ENCODE measurements at places on chromosomes 2 and 18.

- DNase-seq: peak; percentile 2
Observed at GRCh38 chr18:64807560-64807959, 658.7 kb upstream of the LINC00305 start.

GRCh38 chr2:203869223-203870042, 1.9 kb downstream of the CTLA4 start:
- DNase-seq: no peak

DNA sequence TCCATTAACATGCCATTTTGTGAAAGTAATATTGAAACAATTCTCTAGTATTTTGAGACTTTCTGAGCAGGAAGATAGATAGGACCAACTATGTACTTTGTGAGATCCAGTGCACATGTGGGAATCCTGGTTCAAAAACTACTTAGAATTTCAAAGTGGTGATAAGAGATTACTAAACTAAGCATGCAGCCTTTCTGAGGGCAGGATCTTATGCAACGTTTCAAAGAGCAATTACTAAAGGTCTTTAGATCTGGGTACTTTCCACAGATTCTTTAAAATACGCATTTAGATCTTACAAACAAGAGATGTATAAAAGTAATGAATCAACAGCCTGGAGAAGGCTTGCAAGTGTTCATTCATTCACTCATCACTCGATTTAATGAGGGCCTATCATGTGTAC, 124.4 kb upstream of the TRIB2 start:
- DNase-seq: no peak

DNA sequence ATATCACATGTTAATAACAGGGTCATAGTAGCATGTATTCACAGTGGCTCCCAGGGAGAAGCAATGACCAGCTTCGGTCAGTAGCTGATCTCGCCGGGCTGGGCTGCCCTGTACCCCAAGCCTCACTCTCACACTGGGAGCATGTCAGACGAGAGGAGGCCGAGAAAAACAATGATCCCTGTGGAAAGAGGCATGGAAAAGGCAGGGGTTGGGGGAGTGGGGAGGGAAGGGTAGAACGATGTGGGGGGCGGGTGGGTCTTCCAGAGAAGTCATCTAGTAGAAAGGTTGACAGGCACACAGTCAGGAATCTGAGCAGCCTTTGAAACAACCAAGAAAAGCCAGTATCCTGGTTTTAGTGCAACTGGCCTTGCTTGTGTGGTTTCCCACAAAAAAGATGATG, 25.4 kb downstream of the TGFA start:
- no peak for DNase-seq

GRCh38 chr18:29651122-29651680, 1391.3 kb downstream of the DSC3 start:
- peak; percentile 55 for DNase-seq

GRCh38 chr2:1869248-1869647, 124.9 kb upstream of the PXDN start:
- DNase-seq: no peak

DNA sequence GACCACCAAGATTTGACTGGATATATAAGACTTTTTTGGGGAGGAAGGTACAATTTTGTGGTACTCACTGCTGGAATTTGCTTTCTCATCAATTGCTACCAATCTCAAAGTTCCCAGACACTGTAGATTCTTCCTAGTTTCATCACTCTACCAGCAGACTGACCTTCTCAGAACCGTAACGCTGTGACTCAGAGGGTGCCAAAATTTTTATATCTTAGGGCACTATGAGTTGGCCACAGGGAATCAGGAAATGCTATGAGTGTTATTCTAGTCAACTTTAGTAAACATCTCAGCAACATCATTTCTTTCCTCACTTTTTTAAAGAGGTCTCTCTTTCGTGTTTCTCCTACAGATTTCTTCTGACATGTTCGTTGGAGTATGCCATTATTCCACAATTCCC, 499.0 kb downstream of the TMX3 start:
- DNase-seq: peak; percentile 51

DNA sequence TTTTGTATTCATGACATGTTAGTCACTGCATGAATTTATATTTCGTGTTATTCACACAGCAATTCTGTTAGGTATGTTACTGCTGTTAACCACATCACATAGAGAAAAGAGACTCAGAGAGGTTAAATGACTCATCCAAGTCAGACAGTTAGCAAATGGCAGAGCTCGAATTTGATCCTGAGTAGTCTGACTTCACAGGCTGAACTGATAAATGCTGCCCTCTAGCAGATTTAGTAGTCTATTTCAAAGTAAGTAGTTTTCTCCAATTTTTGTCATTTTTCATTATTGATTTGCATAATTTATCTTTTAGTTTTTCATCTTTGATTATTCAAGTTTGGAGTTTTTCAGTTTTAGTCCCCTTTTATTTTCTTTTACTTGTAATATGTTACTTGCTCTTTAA, 58.3 kb downstream of the WDR7 start:
- DNase-seq: peak; percentile 86

DNA sequence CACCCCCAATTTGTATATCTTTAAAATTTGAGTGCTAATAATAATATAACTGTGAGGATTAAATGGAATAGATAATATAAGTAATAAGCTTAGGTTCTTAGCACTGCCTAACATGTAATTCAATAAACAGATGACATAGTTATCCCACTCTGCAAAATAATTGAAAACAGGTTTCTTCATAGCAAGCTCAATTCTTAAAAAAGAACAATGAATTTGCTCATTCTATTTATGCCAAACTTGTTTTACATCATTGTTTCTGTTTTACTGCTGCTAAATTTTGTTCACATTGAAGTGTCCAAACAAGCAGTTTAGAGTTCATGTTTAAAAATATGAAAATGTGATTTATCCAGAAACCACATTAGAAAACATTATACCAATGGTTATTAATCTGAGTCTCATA, 217.0 kb downstream of the MBD5 start:
- DNase-seq: peak; percentile 10

- no peak for DNase-seq
Observed at GRCh38 chr2:3010001-3010400, 367.6 kb downstream of the EIPR1 start.

DNA sequence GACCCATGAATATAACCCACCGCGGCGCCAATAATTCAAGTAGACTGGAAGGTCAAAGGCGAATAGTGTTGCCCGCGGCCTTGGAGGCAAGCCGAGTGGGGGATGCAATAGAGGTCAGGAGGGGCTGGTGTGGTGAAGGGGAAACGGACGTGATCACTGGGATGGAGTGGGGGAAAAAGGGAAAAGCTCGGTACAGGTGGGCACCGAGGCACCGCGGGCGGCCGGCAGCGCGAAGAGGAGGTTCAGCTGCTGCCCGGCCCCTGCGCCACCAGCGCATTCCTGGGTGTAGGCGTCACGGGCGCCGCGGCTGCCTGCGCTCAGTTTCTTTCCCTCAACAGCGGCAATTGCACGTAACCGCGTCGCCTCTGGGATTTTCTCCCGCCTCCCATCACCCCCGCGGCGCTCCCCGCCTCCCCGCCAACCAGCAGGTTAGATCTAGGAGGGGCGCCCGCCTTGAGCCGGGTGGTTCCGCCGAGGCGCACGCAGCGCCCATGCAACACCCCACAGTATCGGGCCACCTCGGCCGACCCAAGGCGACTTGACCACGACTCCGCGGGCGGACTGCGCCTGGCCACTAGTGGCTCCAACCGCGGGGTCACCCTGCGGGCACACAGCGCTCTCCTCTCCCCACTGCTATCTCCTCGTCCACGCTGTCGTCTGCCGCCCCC, 1.5 kb downstream of the RND3 start:
- DNase-seq: peak; percentile 88

GRCh38 chr2:133945089-133945488, 308.8 kb upstream of the MGAT5 start:
- DNase-seq: no peak

DNA sequence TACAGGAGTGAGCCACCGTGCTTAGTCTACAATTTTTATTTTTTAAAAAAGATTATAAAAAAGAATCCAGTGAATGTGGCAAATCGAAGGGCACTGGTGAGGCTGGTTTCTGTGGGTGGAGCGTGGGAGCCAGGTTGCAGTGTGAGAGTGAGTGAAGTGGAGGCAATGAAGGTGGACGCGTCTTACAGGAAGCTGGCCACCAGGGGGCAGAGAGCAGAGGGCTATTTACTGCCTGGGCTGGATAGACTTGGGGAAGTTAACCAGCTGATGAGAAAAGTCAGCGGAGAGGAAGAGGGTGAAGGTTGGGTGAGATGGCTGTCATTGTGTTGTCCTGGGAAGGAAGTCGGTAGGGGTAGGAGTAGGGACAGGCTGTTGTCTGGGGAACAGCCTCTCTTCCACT, 6.8 kb downstream of the SCTR start:
- peak; percentile 33 for DNase-seq

DNA sequence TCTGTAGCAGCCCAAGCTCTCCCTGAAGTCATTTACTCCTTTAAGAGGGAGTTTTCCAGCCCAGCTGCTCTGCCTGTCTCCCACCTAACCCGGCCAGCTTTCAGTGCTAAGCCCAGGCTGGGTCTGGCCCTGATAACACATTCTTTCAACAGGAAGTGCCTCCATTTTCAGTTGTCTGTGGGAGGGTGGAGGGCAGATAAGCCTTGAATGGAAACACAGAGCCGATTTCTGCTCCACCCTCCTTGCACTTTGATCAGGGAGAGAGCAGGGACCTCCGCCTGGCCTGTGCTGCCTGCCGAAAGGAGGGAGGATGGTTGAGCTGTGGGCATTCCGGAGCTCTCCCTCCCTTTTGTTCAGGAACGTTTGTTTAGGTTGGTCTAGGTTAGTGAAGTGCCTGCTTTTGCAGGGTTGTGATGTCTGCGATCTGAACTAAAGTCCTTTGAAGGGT, 24.8 kb downstream of the GATA6 start:
- DNase-seq: no peak

GRCh38 chr2:231370749-231371429, 24.6 kb upstream of the B3GNT7 start:
- no peak for DNase-seq

GRCh38 chr2:209426432-209426831, 2.6 kb downstream of the MAP2 start:
- DNase-seq: no peak

GRCh38 chr2:115183144-115183543, 740.7 kb downstream of the DPP10 start:
- no peak for DNase-seq

GRCh38 chr2:203444738-203445137, 90.4 kb downstream of the RAPH1 start:
- DNase-seq: no peak

DNA sequence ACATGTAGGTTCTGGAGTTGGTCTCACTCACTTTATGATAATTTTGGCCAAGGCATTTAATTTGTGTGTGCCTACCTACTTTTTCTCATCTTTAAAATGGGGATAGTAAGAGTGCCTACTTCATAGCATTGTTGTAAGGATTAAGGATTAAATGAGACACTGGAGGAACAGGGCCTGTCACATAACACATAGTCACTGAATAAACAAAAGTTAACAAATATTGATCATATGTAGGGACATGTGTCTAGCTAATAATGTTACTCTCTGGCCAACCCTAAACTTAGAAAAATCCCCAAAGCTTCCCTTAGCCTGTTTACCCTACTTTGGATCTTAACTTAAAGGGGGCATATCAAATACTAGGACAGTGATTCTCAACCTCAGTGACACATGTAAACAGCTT, 169.9 kb downstream of the MYO1B start:
- DNase-seq: no peak

- no peak for DNase-seq
Observed at GRCh38 chr2:26721115-26722032, 28.9 kb downstream of the KCNK3 start.

GRCh38 chr2:21610304-21610703, 486.5 kb downstream of the TDRD15 start:
- DNase-seq: no peak

DNA sequence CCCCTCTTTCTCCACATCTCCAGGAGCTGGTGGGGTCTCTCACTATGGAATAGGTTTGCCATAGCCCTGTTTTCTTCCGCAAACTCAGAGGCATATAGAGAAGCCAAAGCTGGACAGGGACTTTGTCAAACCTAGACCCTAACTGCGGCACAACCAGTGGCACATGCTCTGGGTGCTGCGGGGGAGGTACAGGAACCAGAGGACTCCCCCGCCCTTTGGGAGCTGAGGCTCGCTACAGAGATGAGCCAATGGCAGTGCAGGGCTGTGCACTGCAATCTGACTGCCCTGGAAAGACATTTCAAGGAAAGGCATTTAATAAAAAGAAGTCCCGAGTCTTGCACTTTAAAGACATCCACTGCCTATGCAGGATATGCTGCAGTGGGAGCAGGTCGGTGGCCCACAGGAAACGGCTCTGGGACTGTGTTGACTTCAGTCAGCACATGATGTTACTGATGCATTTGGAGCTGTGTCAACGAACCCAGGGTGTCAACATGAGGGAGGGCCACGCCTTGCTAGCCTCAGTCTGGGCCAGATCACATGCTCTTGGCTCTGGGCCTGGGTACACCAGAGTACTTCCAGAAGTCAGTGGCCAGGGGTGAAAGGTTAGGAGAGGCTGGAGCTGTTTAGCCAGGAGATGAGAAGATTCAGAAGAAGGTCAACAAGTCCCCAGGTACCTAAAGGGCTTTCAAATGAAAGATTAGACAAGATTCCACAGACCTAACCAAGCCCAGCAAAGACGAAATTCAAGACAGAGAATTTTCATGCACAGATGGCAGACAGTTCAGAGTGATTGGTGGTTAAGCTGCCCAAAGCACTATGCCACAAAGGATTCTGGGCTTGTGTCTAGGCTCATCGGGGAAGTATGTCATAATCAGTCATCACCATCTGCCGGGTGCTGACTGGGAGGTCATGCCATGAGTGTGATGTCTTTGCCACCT, 8.2 kb downstream of the SLC35F6 start:
- DNase-seq: peak; percentile 26

GRCh38 chr2:120224735-120225548, 1.7 kb upstream of the TMEM185B start:
- no peak for DNase-seq

DNA sequence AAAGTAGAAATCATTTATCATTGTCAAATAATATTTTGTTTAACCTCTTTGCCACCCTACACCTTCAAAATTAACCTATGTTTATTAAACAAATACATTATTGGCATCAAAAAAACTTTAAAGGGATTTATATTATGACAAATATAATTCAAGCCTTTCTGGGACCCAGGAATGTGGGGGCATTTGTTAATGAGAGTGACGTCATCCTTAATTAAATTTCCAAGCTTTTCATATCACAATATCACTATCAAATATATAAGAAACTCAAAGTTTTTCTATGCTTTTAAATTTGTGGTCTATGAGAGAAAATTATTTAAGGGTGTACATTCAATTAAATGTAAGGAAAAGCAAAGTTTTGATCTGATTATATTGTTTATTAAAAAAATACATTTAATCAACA, 307.4 kb upstream of the POU3F3 start:
- no peak for DNase-seq

GRCh38 chr2:144447535-144447934, 72.4 kb downstream of the ZEB2 start:
- no peak for DNase-seq

GRCh38 chr2:203849010-203849409, 18.6 kb upstream of the CTLA4 start:
- DNase-seq: no peak

- DNase-seq: no peak
Observed at GRCh38 chr2:204250692-204251091, 294.6 kb upstream of the PARD3B start.
